ENCODE measurements at places on chromosomes 4 and X.

GRCh38 chrX:31747411-31747810 lies 675.6 kb upstream of the FTHL17 start:
- no peak for DNase-seq

DNA sequence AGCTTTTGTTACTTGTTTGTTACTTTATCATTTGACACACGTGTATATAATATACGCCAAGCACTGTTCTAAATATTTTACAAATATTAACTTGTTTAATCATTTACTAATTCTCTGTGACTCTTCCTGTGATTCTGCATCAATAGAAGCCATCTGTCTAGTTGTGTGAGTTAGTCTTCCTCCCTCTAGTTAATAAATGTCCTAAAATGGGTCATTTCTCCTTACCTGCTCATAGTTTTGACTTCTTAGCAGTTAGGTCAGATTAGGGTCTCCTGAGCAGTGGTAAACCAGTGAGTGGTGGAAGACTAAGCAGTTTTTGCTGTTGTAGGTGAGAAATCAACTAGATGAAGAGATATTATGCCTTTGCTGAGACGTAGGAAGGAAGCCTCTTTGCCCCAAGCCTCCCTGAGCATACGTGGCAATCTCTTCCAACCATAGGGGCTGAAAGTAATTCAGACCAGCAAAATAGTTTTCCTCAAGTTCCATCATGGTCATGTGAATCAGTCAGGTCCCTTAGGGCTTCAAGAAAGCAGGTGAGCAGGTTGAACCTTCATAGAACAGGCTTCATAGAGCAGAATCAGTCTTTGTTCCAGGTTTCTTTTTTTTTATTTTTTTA lies 38.7 kb upstream of the THOC2 start:
- no peak for DNase-seq

- no peak for DNase-seq
Measured at GRCh38 chrX:16628946-16629595, 20.9 kb upstream of the S100G start.

- DNase-seq, result no peak
Measured at GRCh38 chr4:29756966-29757365, 963.2 kb upstream of the PCDH7 start.

GRCh38 chr4:78764498-78764961 lies 11.6 kb upstream of the BMP2K start:
- DNase-seq, result no peak

GRCh38 chr4:1593458-1593857 lies 90.7 kb downstream of the FAM53A start:
- DNase-seq, result no peak

- DNase-seq, result no peak
Measured at GRCh38 chr4:130054908-130055307, 959.0 kb downstream of the C4orf33 start.

DNA sequence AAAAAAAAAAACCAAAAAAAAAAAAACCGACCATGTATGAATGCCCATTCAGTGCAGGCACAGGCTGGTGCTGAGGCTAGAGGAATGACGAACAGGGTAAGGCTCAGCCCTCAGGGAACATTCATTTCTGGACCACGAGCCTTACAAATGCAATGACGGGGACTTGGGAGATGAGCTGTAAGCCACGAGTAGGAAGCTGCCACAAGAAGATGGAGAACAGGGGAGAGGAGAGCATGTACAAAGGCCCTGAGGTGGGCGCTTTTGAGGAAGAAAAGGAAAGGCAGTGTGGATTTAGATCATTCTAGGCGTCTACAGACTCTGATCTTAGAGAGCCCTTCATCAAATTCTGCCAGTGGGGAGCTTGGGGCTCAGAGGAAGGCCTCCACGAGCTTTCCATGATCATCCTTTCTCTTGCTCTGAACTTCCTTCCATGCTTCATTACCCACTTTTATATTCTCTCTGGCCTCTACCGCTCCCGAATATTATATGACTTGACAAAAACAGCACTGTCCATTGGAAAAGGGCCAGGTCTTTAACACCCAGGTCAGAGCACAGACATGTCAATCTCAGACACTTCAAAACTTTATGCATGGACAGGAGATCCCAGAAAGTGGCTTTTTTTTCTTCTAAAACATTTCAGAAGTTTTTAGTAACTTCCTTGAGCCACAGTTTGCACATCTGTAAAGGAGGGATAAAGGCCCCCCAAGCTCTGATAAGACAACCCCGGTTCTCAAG lies 3.3 kb upstream of the ZNF518B start:
- DNase-seq, result no peak

DNA sequence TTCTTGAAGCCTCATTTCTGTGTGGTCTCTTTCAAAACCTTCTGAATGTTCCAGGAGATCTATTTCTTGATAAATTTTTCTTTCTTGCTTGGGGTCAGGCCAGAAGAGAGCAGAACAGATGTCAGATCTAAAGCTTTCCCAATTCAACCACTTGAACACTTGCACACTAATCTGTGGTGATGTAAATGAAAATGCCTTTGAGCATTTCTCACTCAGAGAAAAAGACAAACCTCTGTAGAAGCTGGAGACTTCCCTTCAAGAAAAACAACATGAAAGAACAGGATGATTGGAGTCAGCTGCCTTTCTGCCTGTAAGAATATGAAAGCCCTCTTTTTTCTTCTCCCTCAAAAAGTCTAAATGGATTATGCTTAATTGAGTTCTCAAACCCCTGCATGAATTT lies 11.2 kb downstream of the IGFBP7 start:
- DNase-seq, result no peak

DNA sequence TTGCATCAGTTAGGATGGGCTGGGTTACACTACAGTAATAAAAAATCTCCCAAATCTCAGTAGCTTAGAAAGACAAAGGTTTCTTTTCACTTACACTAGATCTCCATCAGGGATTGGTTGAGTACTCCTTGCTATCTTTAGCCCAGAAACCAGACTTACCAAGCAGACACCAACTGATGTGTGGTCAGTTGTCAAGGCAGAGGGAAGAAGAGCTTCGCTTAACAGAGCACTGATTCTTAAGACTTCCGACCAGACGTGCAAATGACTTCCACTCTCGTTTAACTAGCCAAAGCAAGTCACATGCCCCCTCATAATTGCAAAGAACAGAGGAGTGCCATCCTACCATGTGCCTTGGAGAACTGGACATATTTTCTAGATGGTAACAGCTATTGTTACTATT lies 5.7 kb upstream of the ZNF518B start:
- no peak for DNase-seq

DNA sequence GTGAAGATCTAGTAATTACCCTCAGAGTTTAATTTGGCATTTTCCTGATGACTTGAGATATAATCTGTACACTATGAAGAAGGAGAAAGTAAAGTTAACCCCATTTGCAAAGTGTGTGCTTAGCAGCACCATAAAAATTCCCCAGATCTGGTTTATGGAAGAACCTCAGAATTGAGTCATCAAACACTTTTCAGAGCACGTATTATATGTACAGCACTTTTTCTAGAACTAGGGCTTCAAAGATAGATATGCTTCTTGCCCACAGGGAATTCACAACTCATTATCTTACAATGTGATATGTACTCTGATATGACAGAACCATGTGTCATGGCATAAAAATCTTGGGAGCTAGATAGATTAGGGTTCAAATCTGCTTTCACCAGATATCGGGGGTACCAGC lies 150.9 kb downstream of the SLC10A7 start:
- DNase-seq, result no peak

DNA sequence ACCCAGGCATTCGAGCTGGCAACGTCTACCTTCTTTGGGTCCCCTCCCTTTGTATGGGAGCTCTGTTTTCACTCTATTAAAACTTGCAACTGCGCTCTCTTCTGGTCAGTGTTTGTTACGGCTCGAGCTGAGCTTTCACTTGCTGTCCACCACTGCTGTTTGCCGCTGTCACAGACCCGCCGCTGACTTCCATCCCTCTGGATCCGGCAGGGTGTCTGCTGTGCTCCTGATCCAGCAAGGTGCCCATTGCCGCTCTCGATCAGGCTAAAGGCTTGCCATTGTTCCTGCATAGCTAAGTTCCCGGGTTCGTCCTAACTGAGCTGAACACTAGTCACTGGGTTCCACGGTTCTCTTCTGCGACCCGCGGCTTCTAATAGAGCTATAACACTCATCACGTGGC lies 183.5 kb upstream of the GALNTL6 start:
- no peak for DNase-seq

DNA sequence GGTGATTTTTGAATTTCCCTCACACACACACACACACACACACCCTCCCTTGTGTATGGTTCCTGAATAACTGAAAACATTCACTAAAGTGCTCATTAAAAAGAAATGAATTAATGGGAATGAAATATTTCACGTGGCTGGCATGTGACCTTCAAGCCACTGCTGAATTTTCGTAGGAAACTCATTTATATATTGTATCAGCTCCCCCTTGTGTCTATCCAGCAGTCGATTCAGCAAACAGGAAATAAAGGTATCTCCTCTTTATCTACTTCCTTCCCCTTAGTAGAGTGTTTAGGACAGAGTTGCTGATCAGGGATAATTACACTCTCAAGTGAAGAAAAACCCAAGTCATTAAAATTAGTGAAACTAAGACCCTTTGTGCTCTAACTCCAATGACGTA lies 912.6 kb upstream of the LCORL start:
- no peak for DNase-seq

DNA sequence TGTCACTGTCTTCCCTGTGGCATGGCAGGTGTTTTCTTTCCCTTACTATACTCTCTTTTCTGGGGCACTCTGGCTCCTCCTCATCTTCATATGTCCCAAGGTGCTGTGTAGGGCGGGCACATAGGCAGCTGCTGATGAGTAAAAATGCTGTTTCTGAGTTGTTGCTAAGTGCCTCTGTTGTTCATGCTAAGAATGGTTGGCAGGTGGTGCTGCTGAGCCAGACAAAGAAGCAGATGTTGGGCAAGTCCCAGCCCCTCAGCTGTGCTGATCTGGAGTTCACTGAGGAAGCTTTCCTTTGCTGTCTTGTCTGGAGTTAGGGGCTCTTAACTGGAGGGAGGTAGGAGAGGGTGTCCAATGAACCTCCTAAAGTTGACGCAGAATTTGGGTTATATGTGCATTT lies 40.6 kb downstream of the HADH start:
- peak; percentile 62 for DNase-seq

DNA sequence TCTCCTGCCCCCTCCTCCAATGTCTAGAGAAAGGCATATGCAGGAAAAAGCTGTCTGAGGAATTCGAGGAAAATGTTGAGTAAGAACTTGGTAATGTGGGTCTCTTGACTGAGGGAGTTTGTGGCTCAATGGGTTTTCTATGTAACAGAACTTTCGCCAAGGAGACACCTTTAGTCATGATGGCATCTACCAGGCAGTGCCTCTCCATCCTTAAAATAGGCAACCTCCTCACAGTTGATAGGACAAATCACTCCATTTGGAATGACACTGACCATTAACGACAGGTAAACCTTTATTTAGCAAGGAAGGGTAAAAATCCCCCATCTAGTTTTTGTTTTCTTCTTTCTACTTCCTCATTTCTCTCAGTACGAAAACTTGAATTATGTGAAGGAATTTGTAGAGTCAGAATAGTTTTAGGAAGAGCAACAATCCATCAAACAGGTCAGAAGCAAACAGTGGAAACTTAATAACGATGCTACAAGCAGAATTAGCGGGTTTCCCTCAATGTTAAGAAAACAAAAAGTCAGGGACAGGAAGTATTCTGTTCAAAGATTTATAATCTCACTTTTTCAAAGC lies 2.7 kb downstream of the GSX2 start:
- DNase-seq, result no peak

DNA sequence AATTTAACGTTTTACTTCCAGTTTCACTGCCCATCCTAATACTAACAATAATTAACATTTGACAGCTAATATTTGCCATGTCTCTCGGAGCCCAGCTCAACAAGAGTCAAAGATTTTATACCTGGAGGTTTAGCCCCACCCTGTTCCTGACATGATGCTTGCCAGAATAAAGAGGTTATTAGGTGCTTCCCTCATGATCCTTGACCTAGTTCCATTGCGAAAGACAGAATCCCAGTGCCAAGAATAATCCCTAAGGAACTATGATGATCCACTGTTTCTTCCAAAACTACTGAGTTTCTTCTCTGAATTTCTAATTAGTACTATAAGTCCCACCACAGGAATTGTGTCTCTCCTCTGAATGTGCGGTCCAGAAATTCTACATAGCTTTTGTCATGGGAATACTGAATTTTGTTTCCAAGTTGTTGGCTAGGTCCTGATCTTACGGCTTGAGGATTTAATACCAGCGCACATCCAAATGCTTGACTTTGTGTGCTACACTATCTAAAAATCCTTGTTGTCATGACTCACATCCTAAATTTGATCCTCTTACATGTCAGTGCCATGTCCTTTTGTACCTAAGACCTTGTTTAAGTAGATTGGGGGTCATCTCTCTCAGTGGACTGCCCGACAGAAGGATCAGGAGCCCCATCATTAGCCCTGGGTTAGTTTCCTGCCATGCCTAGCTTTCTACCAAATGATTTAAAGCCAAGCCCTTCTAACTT lies 23.1 kb downstream of the ANTXR2 start:
- no peak for DNase-seq

- DNase-seq, result no peak
Measured at GRCh38 chr4:5891563-5892322, 1.1 kb downstream of the CRMP1 start.

DNA sequence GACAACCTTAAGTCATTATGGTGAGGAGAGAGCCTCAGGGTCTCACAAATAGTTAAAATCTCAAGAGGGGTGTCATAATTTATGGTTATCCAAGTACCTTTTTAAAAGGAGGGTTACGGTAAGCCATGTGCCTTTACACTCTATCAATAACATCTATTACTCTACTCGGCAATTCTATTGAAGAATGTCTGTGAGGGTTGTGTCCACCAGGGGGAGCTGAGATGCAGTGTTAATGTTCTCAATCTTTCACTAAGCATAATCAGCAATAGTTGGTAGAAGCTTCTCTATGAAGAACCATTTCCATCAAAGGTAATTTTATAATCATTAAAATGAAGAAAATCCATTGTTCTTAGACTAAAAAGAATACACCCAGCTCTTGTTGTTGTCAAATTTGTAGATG lies 457.4 kb downstream of the CENPC start:
- DNase-seq, result peak; percentile 2

GRCh38 chr4:6910340-6910959 lies 824 bp downstream of the TBC1D14 start:
- DNase-seq, result no peak

- DNase-seq, result no peak
Measured at GRCh38 chr4:124095621-124096020, 616.9 kb downstream of the ANKRD50 start.

DNA sequence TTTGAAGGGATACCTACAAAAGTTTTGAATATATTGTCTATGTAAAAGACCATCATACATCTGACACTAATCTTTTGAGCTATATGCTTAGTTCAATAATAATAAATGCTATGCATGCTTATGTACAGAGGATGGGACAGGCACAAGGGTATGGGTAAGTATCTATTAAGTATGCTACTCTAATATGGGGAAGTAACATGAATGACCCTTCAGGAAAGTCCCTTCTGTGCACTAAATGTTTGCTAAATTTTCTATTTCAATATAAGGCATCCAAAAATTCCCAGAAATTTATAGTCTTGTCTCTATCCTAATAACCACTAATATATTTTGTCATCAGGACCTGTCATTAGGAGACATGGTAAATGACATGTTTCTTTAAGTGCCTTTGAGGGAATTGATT lies 19.0 kb downstream of the ATP8A1 start:
- no peak for DNase-seq

GRCh38 chrX:110678591-110678990 lies 117.0 kb downstream of the CHRDL1 start:
- DNase-seq, result no peak

GRCh38 chrX:23799469-23800065 lies 16.6 kb downstream of the SAT1 start:
- no peak for DNase-seq

GRCh38 chr4:111991797-111992196 lies 153.5 kb upstream of the FAM241A start:
- DNase-seq, result no peak

GRCh38 chrX:22192419-22193060 lies 80.2 kb upstream of the CBLL2 start:
- peak; percentile 33 for DNase-seq
